Type B pancreatic cell (in vitro differentiated cells): ENCODE measurements at places on chromosomes 1 and 21. TPM values are rescaled to one million over a fixed set of nuclear protein-coding genes. Genes with fewer than 3 reads are reported as not detected.

DNA sequence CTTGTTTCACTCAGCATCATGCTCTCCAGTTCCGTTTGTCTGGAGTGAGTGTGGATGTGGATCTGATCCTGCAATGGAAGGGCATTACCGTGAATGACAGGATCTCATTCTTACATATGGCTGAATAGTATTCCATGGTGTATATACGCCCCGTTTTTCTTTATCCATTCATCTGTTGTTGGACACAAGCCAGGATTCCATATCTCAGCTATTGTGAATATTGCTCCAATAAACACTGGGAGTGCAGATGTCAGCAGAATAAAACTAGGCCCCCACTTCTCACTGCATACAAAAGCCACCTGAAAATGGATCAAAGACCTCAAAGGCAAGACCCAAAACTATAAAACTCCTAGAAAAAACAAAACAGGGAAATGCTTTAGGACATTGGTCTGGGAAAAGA lies 120.3 kb upstream of the TMPRSS2 start:
- DNase-seq, result no peak

- DNase-seq, result no peak
Measured at GRCh38 chr1:20194757-20195461, 8.6 kb upstream of the PLA2G2C start.

DNA sequence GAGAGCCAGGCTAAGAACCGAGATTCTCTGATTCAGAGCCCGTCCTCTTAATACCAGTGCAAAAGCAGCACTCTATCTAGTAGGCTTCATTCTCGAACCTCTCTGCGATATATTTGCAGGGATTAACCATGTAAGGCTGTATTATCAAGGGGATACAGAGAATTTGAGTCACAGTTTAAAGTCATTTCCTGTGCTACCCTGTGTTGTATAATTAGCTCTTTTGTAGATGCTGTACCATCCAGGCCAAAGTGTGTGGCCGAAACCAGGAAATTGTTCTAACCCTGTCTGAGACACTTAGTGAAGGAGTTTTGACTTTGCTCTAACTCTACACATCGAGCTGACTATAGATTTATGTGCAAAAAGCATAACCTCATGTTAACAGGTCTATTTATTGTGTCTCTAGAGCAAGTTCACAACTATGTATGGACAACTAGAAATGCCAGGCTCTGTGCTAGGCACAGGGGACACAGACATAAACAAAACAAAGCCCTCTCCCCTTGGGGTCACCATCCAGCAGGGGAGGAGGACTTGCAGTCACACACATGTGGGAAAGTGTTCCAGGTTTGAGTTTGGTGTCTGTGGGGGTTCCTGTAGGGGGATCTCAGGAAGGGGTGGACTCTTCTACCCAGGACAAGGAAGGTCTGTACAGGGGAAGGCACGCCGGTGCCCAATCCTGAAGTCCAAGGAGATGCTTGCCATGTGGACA lies 182.2 kb downstream of the DHRS3 start:
- DNase-seq, result no peak

DNA sequence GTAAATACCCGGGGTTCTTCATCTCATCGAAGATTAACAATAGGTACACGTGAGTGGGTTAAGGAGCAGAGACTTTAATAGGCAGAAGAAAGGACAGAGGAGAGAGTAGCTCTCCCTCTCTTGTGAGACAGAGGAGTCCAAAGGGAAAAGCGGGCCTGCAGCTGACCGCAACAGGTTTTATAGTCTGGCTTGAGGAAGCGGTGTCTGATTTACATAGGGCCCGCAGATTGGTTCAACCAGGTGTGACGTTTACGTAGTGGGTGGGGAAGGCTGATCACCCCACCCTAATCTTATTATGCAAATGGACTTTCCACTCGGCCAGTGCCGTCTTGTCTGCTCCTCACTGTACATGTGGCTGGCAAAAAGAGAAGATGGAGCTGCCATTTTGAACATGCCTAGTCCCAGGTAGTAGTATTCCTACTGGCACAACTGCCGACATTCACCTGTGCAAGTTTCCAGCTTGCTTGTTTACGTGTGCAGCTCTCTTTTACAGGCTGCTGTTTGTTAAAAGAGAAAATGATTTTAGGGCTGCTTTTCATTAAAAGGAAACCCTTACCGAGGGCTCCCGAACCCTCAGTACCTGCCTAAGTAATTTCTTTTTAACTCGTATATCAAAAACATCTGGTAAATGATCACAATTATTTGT lies 10.6 kb downstream of the CDC14A start:
- no peak for DNase-seq

DNA sequence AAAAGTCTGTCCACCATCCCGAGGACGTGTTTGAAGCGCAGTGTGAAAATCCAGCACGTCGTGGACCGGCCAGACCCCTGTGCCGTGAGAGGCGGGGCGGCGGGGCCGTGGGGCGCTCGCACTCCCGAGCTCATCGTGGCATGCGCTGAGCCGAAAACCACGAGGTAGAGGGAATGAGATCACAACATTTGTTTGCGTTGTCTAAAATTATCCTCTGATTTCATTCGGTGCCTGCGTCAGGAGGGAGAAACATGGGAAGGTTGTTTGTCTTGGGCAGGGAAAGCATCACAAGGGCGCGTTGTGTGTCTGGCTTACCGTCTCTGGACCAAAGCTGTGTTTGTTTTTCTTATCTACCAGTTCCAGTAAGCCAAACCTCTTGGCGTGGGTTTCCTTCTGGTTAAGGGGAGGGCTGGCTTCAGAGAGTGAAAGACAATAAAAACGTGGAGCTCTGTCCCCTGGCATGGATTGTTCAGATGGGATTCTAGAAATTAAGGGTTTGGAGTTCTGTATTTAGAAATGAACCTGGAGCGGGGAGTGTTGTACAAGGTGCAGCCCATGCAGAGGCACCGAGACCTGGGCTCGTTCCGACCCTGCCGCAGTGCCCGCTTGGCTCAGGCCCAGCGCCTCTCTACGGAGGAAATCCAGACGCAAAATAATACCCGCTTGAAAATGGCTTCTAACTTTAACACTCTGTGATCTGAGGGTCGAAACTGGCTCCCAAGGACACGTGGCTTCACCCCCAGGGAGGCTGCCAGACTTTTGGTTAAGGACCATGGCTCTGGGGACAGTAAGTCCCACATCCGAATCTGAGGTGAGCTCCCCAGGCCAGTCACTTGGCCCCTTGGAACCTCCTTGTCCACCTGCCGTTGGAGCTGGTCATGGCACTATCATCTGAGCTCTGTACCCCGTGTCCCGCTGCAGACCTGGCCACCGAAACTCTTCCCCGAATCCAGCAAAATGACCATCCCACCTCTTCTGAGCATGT lies 68.7 kb upstream of the FAM3B start:
- DNase-seq, result peak; percentile 44

GRCh38 chr21:38312822-38313221 lies 56.0 kb downstream of the KCNJ15 start:
- DNase-seq, result no peak

The CA6 gene
- 0.24 TPM in 1 of 2 replicates, not detected in the other for total RNA-seq

The NEXN gene
- 0.38 and 2.8 TPM in 2 replicates for total RNA-seq

The PLA2G2D gene
- total RNA-seq, result not detected in 2 replicates

The ORC1 gene
- 6.5 and 14.8 TPM in 2 replicates for total RNA-seq

The TP73 gene
- total RNA-seq, result 1.6 TPM in 2 replicates

The CNN3 gene
- total RNA-seq, result 152 and 258 TPM in 2 replicates
